ENCODE measurements at places on chromosomes 2 and 18. TPM values are rescaled to one million over a fixed set of nuclear protein-coding genes. Genes with fewer than 3 reads are reported as not detected.

DNA sequence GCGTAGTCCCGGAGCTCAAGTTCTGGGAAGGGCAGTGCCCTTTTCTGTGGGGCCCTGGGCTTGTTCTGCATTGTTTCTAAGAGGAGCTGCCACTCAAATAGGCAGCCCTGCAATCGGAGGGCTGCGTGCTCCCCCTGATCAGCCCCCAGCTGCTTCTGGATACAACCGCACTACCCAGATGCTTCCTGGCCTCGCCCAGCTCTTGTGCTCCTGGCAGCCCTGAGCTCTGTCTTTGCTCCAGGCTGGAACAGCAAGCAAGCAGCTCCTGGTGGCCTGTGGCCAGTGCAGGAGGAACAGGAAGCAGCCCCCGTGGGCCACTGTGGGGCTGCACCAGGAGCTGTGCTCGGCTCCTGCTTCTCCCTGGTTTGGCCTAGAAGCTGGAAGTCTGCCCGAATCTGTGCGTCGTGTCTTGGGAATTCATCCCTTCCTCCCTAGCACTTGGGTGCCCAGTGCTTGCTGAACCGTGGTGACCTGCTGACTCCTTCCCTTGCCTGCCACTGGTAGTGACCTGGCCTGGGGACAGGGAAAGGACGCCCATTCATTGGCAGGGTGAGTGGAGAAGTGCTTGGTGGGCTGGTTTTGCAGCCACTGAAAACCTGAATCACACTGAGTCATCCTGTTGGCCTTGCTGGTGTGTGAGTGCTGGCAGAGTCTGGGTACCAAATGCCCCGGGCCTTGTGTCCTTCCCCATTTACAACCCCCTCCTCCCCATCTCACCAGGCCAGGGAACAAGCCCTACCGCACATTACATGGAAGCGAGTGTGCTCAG, 27.3 kb upstream of the NTSR2 start:
- DNase-seq, result no peak

- no peak for DNase-seq
Observed at GRCh38 chr2:119697290-119698020, 18.5 kb downstream of the TMEM177 start.

DNA sequence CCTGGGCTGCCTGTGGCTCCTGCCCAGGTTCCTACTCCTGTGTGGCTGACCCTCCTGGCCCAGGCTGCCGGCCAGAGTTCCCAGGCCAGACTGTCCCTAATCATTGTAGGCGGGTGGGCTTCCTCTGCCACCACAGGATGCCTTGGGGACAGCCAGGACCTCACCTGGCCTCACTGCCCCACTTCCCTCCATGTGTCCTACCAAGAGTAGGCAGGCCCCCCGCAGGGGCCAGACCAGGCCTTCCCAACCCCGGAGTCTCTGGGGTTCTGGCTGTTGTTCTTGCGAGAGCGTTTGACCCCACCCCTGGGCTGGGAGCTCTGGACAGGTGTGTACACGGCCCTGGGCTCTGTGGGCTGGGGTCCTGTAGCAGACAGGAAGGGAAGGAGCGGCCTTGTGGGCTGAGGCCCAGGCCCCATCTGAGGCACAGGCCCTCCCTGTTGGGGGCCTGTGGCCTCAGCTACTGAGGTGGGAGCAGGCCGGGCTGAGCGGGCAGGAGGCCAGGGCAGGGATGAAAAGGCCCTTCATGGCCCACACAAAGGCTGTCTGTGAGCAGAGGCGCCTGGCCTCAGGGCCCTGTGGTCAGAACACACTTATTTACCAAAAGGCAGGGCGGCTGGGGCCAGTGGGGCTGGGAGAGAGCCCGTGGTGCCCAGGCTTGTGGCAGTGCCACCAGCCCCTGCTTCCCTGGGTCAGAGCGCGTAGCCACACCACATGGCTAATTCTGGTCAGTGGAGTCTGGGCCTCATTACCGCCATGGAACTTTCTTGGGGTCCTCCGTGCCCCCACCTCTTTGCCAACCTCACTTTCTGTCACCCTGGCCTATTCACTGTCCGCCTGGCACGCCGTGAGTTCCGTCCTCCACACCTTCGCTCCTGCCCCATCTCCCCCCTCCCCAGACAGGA, 2.0 kb downstream of the SNORC start:
- no peak for DNase-seq

DNA sequence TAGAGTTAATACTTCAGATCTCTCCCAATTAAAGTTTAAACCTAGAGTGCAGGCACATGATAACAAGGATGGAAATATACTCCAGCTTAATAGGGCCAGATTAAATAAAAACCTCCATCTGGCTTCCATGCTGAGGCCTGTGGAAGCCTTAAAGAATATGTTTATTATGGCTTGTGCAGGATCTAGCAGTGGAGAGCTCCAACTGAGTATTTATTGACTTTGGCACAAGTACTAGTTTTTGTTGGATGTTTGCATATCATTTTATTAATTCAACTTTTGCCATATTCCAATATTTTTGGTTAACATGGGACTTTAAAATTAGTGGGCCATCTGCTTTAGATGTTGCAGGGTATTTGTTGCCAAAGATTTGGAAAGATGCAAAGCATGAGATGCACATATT, 860.4 kb upstream of the SOX11 start:
- no peak for DNase-seq

- DNase-seq, result no peak
Observed at GRCh38 chr18:57579934-57580333, 6.6 kb downstream of the FECH start.

GRCh38 chr2:12867631-12868287, 151.0 kb downstream of the TRIB2 start:
- DNase-seq, result no peak

Gene FER1L5
- not detected for total RNA-seq

- no peak for DNase-seq
Observed at GRCh38 chr2:224287531-224287930, 114.4 kb downstream of the FAM124B start.

Gene C2orf78
- total RNA-seq, result not detected

- DNase-seq, result no peak
Observed at GRCh38 chr2:228283491-228284171, 102.1 kb upstream of the SPHKAP start.

Gene SETBP1
- total RNA-seq, result 2.5 TPM

Data from NCI-H460 (cell line).